ENCODE measurements at places on chromosomes 12 and 14. TPM values are rescaled to one million over a fixed set of nuclear protein-coding genes. Genes with fewer than 3 reads are reported as not detected.
A peak's percentile ranks its signal among the peaks of the same experiment; 100 is the strongest.

DNA sequence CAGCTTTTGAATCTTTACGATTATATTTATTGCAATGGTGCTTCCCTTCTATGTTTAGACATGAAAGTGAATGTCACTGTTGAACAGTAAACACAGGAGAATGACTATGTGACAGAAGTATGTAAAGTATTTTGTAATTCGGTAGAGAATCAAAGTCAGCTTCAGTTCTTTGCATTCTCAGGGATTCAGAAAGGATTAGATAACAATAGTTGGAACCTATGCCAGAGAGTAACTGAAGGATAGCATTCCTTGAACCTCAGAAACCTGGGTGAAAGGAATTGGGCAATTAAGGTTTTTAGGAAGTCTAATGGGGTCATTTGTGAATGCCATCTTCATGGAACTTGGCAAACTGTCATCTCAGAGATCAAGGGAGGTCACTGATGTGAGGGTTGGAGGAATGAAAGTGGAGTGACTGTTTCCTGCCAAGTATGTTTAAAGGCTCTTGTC is 305.3 kb upstream of the DDHD1 start:
- no peaks in the 10 kb centered on the region for H3K4me1 ChIP-seq
- no peaks in the 10 kb centered on the region for H3K36me3 ChIP-seq
- no peak for DNase-seq
- H3K4me3 ChIP-seq, result no peak overlapping the region
- H3K27ac ChIP-seq, result no peak overlapping the region

DNA sequence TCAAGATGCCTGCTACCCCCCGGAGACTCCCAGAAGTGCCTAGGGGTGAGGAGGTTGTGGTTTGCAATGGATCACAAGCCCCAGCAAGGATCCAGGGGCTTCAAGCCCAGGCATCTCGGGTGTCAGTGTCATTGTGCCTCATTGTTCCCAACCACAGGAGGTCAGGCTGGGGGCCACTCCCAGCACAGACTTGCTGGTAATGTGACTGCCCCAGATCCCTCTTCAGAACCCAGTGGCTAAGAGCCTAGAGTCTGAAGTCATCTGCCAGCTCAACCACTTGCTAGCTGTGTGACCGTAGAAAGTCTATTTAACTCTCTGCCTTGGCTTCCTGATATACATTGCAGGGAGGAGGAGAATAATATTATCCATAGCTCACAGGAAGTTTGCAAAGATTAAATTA is 7.7 kb upstream of the ASB2 start:
- no peaks in the 10 kb centered on the region for H3K27me3 ChIP-seq
- H3K36me3 ChIP-seq, result no peaks in the 10 kb centered on the region
- no peak for DNase-seq
- peak overlapping the region; percentile 91 for H3K27ac ChIP-seq
- H3K4me1 ChIP-seq, result peaks cover 76% of the 10 kb centered on the region

Gene NGB
- total RNA-seq, result not detected

- no peaks in the 10 kb centered on the region for H3K27me3 ChIP-seq
- H3K4me1 ChIP-seq, result peaks cover 2% of the 10 kb centered on the region
- no peak for DNase-seq
- no peak overlapping the region for H3K27ac ChIP-seq
- H3K36me3 ChIP-seq, result no peaks in the 10 kb centered on the region
Observed at GRCh38 chr12:52200781-52201450, 9.1 kb upstream of the KRT80 start.

- H3K27ac ChIP-seq, result no peak overlapping the region
- DNase-seq, result no peak
- H3K27me3 ChIP-seq, result no peaks in the 10 kb centered on the region
- H3K4me1 ChIP-seq, result no peaks in the 10 kb centered on the region
- no peaks in the 10 kb centered on the region for H3K36me3 ChIP-seq
- no peak overlapping the region for H3K4me3 ChIP-seq
Observed at GRCh38 chr12:81949416-81949815, 190.3 kb upstream of the PPFIA2 start.

GRCh38 chr12:44673811-44674210 is 202.3 kb downstream of the NELL2 start:
- H3K27me3 ChIP-seq, result no peaks in the 10 kb centered on the region
- no peaks in the 10 kb centered on the region for H3K36me3 ChIP-seq
- no peak for DNase-seq
- H3K4me3 ChIP-seq, result no peak overlapping the region
- H3K27ac ChIP-seq, result no peak overlapping the region

Data from thoracic aorta (tissue), 2 donors.